ENCODE measurements at places on chromosomes 2 and 18. TPM values are rescaled to one million over a fixed set of nuclear protein-coding genes. Genes with fewer than 3 reads are reported as not detected.

Gene SRD5A2
- total RNA-seq = 0.04 TPM

DNA sequence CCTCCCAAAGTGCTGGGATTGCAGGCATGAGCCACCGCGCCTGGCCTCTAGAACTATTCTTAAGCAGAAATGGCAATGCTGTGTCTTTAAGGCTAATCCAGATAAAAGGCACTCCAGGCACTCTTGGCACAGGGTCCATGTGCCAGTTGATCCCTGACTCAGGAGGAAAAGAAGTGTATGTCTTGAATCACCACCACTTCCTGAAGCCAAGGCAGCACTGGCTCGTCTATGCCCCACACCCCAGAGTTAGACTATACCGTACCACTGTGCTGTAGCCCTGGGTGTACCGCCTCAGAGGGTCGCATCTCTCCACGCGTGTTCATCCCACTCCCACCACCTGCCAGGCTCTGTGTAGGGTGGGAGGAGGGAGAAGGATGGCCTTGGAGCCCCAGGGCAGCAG, 9.0 kb downstream of the TNFRSF11A start:
- H3K27me3 ChIP-seq = no peaks in the 10 kb centered on the region
- H3K4me3 ChIP-seq = no peak overlapping the region
- no peak for DNase-seq
- no peaks in the 10 kb centered on the region for H3K36me3 ChIP-seq
- H3K27ac ChIP-seq = no peak overlapping the region
- peaks cover 2% of the 10 kb centered on the region for H3K4me1 ChIP-seq

Gene ALLC
- total RNA-seq = not detected

- no peak overlapping the region for H3K4me3 ChIP-seq
- H3K36me3 ChIP-seq = no peaks in the 10 kb centered on the region
- H3K27ac ChIP-seq = no peak overlapping the region
- peak; percentile 53 for DNase-seq
- no peaks in the 10 kb centered on the region for H3K4me1 ChIP-seq
Measured at GRCh38 chr2:12931186-12931844, 214.6 kb downstream of the TRIB2 start.

DNA sequence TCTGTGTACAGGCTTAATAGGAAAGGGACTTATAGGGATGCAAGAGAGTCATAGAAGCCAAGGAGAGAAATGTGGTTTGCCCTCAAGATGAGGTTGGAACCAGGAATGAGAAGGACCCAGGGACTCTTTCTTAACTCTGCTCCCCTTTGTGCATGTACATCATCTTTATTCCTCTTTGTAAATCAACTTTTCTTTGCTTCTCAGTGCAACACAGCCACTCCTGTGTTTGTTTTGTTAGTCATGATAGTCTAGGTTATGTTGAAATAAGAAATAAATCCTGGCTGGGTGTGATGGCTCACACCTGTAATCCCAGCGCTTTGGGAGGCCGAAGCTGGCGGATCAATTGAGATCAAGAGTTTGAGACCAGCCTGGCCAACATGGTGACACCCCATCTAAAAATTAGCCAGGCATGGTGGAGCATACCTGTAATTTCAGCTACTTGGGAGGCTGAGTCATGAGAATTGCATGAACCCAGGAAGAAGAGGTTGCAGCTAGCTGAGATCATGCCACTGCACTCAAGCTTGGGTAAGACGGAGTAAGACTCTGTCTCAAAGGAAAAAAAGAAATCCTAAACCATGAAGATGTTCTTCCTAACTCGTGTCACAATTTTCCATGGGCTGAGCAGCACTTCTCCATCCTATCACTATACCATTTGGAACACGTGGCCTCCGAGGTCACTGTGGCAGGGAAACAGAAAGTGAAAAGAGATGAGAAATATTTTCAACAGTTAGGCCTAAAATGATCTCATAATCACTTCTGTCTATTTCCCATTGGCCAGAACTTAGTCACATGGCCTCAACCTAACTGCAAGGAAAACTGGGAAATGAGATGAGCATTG, 73.0 kb upstream of the TMEM17 start:
- H3K27me3 ChIP-seq = no peaks in the 10 kb centered on the region
- no peak for DNase-seq
- no peaks in the 10 kb centered on the region for H3K4me1 ChIP-seq

Gene RNF152
- 0.07 TPM for total RNA-seq

Gene ABCG5
- total RNA-seq = not detected

DNA sequence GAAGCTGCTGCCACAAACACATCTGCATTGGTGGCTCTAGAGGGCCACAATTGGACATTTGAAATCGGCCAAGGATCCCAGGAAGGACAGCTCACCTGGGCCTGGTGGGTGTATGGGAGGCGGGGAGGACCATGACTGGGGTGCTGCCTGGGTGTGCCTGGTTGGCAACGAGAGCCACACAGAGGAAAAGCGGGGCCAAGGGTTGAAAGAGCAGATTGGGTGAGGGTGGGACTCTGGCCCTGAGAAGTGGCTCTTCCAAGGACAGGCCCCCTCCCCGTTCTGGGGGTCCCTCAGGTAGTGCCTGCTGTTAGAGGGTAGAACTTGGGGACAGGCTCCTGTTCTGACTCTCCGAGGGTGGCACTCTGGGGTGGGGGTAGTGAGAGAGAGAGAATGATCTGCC, 102.9 kb downstream of the CLIP4 start:
- no peaks in the 10 kb centered on the region for H3K27me3 ChIP-seq
- no peaks in the 10 kb centered on the region for H3K36me3 ChIP-seq
- no peaks in the 10 kb centered on the region for H3K4me1 ChIP-seq
- no peak for DNase-seq

Gene APLF
- total RNA-seq = 2.5 TPM

Gene TPO
- total RNA-seq = not detected

- H3K27me3 ChIP-seq = no peaks in the 10 kb centered on the region
- no peaks in the 10 kb centered on the region for H3K4me1 ChIP-seq
- no peak overlapping the region for H3K27ac ChIP-seq
- H3K4me3 ChIP-seq = no peak overlapping the region
Measured at GRCh38 chr18:9989481-9989880, 75.7 kb downstream of the VAPA start.

Gene THSD7B
- not detected for total RNA-seq

Gene LAMA3
- not detected for total RNA-seq

Gene OSBPL6
- 0.11 TPM for total RNA-seq

DNA sequence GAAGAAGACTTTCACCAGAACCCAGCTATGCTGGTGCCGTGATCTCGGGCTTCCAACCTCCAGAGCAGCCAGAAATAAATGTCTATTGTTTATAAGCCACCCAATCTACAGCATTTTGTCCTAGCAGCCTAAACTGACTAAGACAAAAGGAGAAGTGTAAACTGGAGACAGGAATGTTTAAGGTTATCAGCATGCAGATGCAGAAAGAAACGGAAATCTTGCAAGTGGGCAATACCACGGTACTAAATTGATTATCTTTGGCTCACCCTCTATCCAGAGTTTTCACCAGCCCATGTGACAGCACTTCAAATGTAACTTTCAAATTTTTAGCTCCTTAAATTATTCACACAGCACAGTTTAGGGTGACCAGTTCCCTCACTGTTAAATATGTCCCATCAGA, 5.7 kb upstream of the CAPN14 start:
- H3K27ac ChIP-seq = no peak overlapping the region
- DNase-seq = no peak
- H3K4me3 ChIP-seq = no peak overlapping the region

Gene CXCR1
- total RNA-seq = not detected

Gene HAAO
- not detected for total RNA-seq

DNA sequence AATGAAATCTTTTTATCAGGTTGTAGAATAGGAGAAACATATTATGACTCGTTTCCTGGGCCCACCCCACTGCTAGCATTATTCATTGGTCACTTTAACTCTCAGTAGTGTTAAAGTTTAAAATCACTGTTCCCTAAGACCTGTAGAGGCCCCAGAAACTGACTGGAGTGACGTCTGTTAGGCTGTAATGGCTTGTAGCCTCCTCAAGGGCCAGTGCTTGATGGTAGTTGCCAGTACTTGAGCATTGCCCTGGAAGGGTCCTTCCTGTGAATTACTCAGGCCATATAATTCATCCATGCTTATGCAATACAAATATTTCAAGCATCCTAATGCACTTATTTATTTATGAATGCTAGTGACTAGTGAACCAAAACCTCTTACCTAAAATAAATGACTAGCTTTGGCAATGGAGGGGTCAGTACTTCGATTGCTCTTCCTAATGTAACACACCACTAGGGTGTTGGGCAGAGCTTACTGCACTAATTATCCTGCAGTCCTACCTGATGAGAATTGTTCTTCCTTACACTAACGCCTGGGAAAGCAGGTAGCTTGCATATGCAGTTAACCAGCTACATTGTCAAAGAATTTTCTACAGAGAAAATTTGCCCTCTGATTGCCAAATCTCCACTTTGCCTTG, 31.2 kb downstream of the ARHGAP25 start:
- H3K4me3 ChIP-seq = peak overlapping the region; percentile 58
- peak overlapping the region; percentile 89 for H3K27ac ChIP-seq
- peak; percentile 80 for DNase-seq
- H3K27me3 ChIP-seq = no peaks in the 10 kb centered on the region
- peaks cover 3% of the 10 kb centered on the region for H3K36me3 ChIP-seq

Gene BCL11A
- 159 TPM for total RNA-seq

- no peak overlapping the region for H3K27ac ChIP-seq
- no peaks in the 10 kb centered on the region for H3K27me3 ChIP-seq
- H3K4me1 ChIP-seq = no peaks in the 10 kb centered on the region
- H3K4me3 ChIP-seq = no peak overlapping the region
- no peaks in the 10 kb centered on the region for H3K36me3 ChIP-seq
Measured at GRCh38 chr2:73082523-73083410, 11.3 kb upstream of the SFXN5 start.

GRCh38 chr2:37192551-37192950, 3.7 kb upstream of the CEBPZOS start:
- no peaks in the 10 kb centered on the region for H3K36me3 ChIP-seq
- H3K27ac ChIP-seq = no peak overlapping the region
- H3K27me3 ChIP-seq = no peaks in the 10 kb centered on the region
- no peak for DNase-seq
- no peak overlapping the region for H3K4me3 ChIP-seq

- H3K4me3 ChIP-seq = no peak overlapping the region
- DNase-seq = no peak
- H3K4me1 ChIP-seq = no peaks in the 10 kb centered on the region
- H3K36me3 ChIP-seq = no peaks in the 10 kb centered on the region
- H3K27me3 ChIP-seq = no peaks in the 10 kb centered on the region
- H3K27ac ChIP-seq = no peak overlapping the region
Measured at GRCh38 chr18:50749945-50750344, 69.9 kb downstream of the MRO start.

Gene TWSG1
- 16.0 TPM for total RNA-seq

DNA sequence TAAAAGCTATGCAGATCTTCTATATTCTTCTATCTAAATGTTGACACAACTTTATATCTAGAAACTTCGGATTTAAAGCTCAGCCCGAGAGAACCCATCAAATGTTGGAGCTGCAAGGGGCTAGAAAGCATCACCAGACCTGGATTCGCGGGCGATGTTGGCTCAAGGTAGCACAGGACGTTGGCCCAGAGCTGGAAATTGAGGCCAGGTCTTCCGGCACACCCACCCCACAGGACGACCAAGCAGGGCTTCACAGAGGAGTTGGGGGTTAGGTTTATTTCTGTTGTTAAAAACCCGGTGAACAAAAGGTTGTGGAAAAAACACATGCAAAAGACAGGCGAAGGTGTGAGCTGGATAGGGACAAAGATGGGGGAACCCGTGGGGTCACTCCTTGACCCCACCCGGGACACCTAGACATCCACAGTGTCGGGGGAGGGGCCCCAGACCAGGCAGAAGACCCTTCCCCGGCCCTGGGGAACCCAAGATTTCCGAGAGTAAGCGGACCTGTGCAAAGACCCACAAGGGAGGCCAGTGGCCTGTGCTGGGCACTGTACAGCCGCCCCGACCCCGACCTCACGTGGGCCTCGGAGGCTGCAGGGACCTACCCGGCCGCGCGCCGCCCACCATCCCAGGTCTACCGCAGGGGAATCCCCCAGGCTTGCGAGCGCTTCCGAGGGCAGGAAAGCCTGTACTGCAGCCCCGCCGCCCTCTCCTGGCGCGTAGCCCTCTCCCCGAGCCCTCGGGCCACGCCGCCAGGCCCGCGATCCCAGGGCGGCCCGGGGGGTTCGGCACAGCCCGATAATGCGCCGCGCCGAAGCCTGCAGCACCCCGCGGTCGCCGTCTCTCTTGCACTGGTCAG, 1.8 kb upstream of the AGBL5 start:
- H3K27ac ChIP-seq = peak overlapping the region; percentile 54
- DNase-seq = no peak
- no peaks in the 10 kb centered on the region for H3K36me3 ChIP-seq
- H3K4me1 ChIP-seq = peaks cover 27% of the 10 kb centered on the region
- peak overlapping the region; percentile 89 for H3K4me3 ChIP-seq
- no peaks in the 10 kb centered on the region for H3K27me3 ChIP-seq

DNA sequence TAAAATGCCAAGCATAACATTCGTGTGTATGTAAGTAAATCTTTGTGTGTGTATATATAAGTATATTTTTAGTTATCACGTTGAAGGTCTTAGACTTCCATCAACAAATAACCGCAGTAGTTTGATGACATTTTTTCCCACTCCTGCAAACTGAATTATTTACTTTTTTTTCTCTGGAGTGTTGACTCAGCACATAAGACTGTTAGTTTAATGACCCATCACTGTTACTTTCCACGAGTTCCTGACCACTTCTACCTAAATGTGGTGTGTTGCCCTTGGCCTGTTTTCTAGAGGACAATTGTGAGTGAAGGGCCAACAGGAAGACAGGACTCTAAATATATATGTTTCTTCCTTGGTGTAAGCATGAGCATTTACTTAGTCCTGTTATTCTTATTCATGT, 71.3 kb upstream of the TXNDC2 start:
- 0 out of 2 replicates have a peak, but pooled peaks cover 3% of the 10 kb centered on the region for H3K27me3 ChIP-seq
- H3K36me3 ChIP-seq = no peaks in the 10 kb centered on the region
- no peak overlapping the region for H3K27ac ChIP-seq
- no peak for DNase-seq

Gene NEU4
- not detected for total RNA-seq

DNA sequence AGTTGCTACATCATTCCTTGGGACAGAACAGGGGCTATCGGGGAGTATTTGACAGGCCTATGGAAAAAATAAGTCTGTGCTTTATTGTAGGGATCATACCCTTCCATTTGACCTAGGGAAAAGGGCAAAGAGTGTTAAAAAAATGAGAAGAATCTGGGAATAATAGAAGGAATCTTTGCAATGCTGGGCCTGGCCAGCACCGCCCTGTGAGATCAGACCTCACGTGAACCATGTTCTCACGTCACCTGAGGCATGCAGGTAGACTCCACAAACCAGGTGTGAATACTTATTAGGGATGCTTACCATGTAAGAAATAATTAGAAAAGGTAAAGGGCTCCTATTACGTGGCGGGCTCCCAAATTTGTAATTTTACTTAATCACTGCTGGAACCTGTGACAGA, 177.5 kb upstream of the GATA6 start:
- no peak overlapping the region for H3K27ac ChIP-seq
- no peaks in the 10 kb centered on the region for H3K27me3 ChIP-seq
- no peak overlapping the region for H3K4me3 ChIP-seq
- H3K4me1 ChIP-seq = no peaks in the 10 kb centered on the region
- DNase-seq = no peak

Gene CCDC141
- total RNA-seq = 0.30 TPM

- no peaks in the 10 kb centered on the region for H3K36me3 ChIP-seq
- H3K27me3 ChIP-seq = no peaks in the 10 kb centered on the region
- no peaks in the 10 kb centered on the region for H3K4me1 ChIP-seq
- H3K4me3 ChIP-seq = no peak overlapping the region
- no peak overlapping the region for H3K27ac ChIP-seq
- DNase-seq = no peak
Measured at GRCh38 chr18:11672198-11672597, 16.9 kb upstream of the GNAL start.

Measured in Karpas-422 (cell line).